ENCODE measurements at places on chromosomes 11 and 22. TPM values are rescaled to one million over a fixed set of nuclear protein-coding genes. Genes with fewer than 3 reads are reported as not detected.

The VEGFB gene
- 129 TPM for total RNA-seq

DNA sequence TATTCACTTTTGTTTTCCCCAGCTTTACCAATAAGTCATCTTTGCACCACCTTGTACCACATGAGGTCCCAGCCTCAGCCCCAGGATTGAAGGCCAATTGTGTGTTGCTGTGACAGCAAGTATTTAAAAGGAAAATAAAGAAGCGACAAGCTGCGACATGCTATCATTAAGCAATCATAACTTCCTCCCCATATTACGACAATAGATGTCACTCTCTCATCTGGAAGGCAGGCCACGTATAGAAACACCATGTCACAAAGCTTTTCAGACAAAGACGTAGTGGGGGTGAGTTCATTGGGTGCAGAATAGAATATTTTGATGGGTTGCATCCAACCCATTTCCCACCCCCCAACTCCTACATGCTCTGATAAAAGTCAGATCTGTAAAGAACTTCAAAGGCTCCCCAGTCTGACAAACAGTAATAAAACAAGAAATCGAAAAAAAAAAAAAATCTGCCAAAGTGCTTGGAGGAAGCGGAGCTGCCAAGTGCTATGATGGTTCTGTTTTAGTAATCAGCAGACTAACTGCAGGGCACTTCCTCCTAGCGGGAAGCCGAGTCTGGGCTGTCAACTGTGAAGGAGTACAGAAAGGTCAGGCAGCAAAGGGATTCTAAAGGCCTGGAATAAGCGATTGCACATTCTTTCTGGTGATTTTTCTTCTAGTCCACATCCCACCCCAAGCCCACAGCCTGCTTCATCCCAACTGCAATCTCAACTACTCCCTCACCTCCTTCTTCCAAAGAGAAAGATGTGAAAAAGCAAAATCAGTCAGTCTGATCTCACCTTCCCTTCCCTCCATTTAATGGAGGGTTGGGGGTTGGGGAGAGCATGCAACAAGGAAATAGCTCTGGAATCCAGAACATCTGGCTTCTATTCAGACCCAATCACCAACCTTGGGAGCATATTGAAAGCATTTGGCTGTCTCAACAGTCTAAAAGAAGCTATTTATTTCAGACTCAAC lies 131.4 kb upstream of the UBASH3B start:
- H3K27me3 ChIP-seq, result no peaks in the 10 kb centered on the region
- no peak overlapping the region for H3K4me3 ChIP-seq
- H3K4me1 ChIP-seq, result no peaks in the 10 kb centered on the region
- DNase-seq, result no peak

DNA sequence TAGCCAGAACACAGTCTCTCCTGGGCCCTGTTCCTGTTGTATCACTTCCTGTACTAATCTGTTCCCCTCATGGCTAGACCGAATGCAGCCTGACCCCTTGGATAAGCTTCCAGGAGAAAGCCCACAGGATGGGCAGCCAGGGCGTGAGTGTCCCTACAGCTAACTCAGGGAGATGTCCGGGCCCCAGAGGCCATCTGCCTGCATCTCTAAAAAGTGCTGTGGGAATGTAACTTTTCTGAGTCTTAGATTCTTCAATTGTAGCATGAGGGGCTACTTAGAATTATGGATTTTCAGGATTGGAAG lies 7.7 kb upstream of the MALAT1 start:
- peak overlapping the region; percentile 94 for H3K27ac ChIP-seq
- no peak for DNase-seq

DNA sequence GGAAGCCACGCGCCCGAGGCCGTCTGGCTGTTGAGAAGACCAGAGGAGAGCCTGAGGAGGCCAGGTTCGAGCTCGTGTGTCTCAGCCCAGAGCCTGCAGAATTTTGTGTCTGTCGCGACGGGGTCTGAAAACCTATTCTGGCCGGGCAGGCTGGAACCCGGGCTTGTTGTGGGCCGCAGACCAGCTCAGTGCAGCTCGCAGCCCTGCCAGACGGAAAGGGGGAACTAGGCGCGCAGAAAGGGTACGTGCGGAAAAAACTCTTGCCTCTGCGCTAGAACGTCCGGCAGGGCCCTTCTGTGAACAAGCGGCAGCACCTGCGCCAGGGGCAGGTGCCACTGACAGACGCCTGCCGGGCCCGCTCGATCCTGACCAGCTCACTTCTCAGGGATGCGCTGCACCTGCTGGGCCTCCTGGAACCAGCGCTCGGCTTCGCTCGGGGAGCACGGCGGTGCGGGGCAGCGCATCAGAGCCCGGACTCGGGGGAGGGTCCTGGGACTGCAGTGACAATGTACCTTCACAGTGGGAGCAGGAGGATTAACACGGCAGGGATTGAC lies 409.3 kb downstream of the BRD1 start:
- no peaks in the 10 kb centered on the region for H3K36me3 ChIP-seq
- no peak overlapping the region for H3K27ac ChIP-seq
- no peak for DNase-seq

The DEPDC7 gene
- total RNA-seq, result 6.9 TPM

- peak within 1 kb of the TSS; percentile 81 for H3K4me3 ChIP-seq
- no peaks in the 10 kb centered on the region for H3K27me3 ChIP-seq
- H3K4me1 ChIP-seq, result peaks cover 17% of the 10 kb centered on the region
- peaks cover 18% of the 10 kb centered on the region for H3K36me3 ChIP-seq
- peak within 1 kb of the TSS; percentile 52 for H3K27ac ChIP-seq
Observed at GRCh38 chr22:30667494-30668385, at the start of gene DUSP18. TSS of gene DUSP18 (minus strand) at chr22:30667875. CDS start at chr22:30664003, 3,872 bp downstream.
